ENCODE measurements at places on chromosomes 16 and 17.

GRCh38 chr17:82638183-82638773, 10.0 kb downstream of the WDR45B start:
- no peaks in the 10 kb centered on the region for H3K4me1 ChIP-seq
- DNase-seq, result no peak
- no peak overlapping the region for H3K4me3 ChIP-seq
- H3K36me3 ChIP-seq, result no peaks in the 10 kb centered on the region

DNA sequence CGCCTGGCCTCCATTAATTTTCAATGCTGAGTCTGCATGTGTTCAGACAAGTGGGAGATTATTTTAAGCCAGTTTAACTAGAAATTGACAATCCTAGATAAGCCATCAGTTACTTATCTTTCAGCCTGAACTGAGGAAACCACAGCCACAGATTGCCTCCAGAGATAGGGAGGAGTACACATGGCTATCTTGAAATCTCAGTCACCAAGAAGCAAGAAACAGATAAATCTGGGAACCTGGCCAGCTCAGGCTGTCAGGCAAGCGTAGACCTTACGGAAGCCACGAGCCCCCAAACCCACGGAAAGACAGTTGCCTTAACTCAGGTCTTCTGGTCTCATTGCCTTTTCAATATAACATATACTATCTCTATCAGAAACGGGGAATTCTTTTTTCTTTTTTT, 2.0 kb upstream of the GLG1 start:
- DNase-seq, result no peak
- H3K27ac ChIP-seq, result no peak overlapping the region
- H3K36me3 ChIP-seq, result no peaks in the 10 kb centered on the region
- H3K27me3 ChIP-seq, result no peaks in the 10 kb centered on the region

DNA sequence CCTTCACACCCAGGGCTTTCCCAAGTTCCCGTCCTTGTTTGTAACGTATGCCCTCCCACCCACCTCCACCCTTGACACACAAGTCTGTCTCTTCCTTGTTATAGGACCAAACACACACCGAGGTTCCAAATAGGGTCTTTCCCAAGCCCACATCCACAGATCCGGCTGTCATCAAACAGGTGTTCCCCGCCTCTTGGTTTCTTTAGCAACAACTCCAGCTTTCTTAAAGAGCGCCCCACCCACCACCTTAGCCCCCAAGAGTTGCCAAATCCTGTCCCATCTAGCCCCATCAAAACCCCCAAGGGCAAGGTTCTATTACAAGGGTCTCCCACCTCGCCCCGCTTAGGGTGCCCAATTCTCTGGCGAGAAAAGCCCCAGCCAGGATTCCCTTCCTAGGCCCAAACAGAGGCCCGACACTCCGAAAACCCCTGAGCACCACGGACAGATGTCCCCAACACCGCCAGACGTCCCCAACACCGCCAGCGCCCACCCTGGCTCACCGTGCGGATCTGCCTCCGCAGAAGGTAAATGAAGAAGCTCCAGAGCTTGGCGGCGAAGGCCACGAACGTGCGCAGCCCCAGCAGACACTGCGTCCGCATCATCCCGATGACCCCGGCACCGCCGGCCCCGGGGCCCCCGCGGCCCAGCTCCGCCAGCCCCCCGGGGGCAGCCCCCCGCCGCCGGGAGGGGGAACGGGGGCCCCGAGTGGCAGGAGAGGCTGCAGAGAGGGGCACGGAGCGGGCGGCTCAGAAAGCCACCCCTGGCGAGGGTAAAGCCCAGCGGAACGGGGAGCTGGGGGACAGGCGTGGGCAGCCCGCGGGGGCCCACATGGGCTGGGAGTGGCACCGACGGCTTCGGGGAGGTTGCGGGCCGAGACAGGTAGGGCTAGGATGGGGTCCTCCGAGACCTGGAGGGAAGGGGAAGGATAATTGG, 573 bp downstream of the CTDNEP1 start:
- H3K27me3 ChIP-seq, result no peaks in the 10 kb centered on the region
- no peak for DNase-seq
- 0 out of 2 replicates have a peak, but pooled peaks cover 6% of the 10 kb centered on the region for H3K36me3 ChIP-seq
- peaks cover 18% of the 10 kb centered on the region for H3K4me1 ChIP-seq
- peak overlapping the region; percentile 99 for H3K27ac ChIP-seq
- peak overlapping the region; percentile 71 for H3K4me3 ChIP-seq

DNA sequence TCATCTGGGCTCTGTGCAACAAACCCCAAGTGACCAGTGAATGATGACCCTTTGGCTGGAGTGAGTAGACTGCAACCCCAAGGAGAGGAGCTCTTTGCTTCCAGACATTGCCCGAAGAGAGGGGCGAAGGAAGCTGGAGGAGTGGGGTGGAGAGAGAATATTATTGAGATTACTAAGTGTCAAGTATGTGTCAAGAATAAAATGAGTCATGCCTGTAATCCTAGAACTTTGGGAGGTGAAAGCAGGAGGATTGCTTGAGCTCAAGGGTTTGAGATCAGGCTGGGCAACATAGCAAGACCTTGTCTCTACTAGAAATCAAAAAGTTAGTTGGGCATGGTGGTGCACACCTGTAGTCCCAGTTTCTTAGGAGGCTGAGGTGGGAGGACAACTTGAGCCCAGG, 142.0 kb upstream of the CCL2 start:
- no peaks in the 10 kb centered on the region for H3K4me1 ChIP-seq
- H3K4me3 ChIP-seq, result no peak overlapping the region
- no peaks in the 10 kb centered on the region for H3K36me3 ChIP-seq
- H3K27me3 ChIP-seq, result no peaks in the 10 kb centered on the region
- H3K27ac ChIP-seq, result no peak overlapping the region
- no peak for DNase-seq

DNA sequence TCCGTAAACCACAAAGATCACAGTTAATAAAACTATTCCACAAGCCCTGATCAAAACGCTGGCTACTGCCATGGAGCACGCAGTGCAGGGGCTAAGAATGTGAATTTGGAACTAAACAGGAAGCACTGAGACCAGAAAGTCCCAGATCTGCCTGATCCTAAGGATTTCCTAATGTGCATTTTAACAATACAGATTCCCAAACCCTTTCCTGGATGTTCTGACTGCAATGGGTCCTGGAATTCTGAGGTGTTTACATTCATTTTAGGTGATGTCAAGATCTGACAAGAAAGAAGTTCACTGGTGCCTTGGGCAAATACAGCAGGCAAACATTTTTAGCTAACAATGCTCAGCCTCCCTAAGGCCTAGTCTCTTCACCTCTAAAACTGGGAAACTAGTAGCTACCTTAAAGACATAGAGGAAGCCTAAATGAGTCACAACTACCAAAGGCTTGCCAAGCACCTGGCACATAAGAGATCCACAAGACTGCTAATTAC, 10.3 kb downstream of the NSMCE1 start:
- peaks cover 17% of the 10 kb centered on the region for H3K4me1 ChIP-seq
- no peak overlapping the region for H3K4me3 ChIP-seq
- H3K27ac ChIP-seq, result no peak overlapping the region
- H3K36me3 ChIP-seq, result no peaks in the 10 kb centered on the region
- no peak for DNase-seq
- H3K27me3 ChIP-seq, result no peaks in the 10 kb centered on the region

DNA sequence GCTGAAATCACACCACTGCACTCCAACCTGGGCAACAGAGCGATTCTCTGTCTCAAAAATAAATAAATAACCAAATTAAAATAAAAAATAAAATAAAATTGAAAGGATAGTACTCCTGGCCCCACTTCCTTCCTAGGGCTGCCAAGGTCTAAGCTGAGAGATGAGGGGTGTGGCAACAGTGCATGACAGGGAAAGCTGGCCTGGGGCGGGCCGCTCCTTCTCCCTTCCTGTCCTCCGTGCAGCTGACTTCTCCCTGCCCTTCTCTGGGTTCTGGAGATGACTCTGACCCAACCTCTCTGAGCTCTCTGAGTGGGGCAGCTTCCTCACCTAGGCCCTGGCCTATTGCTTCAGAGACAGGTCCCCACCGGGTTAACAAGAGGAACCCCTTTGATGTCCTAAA, 8.7 kb upstream of the SLC25A39 start:
- H3K36me3 ChIP-seq, result no peaks in the 10 kb centered on the region
- no peak for DNase-seq
- H3K4me1 ChIP-seq, result peaks cover 4% of the 10 kb centered on the region
- no peak overlapping the region for H3K4me3 ChIP-seq
- no peak overlapping the region for H3K27ac ChIP-seq

GRCh38 chr17:58325976-58326468, 2.6 kb downstream of the TSPOAP1 start:
- no peak overlapping the region for H3K4me3 ChIP-seq
- 0 out of 2 replicates have a peak, but pooled peaks cover 7% of the 10 kb centered on the region for H3K27me3 ChIP-seq
- DNase-seq, result no peak
- H3K4me1 ChIP-seq, result peaks cover 31% of the 10 kb centered on the region
- H3K27ac ChIP-seq, result no peak overlapping the region

DNA sequence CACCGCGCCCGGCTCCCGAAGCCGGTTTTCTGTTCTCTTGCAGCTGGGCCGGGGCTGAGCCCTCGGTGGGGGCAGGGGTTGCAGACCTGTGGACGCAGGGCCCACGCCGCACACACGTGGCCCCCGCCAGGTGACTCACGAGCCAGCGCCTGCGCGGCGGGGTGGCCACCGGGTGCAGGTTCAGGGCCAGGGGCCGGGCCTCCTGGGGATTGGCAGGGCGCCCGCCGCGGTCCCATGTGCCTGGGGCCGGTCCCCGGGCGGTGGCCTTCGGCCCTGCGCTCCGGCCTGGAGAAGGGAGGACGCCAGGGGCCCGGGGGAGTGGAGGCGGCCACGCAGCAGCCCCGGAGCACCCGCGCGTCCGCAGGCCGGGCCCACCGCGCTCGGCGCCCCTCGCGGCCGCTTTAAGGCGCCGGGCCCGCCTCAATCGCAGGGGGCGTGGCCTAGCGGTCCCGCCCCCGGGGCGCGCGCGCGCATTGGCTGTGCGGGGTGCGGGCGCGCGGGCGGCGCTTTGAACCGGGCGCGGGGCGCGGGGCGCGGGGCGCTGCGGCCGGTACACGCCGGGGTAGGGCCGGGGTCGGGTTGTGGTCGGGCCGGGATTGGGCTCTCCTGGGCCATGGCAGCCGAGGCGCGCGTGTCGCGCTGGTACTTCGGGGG, at the start of gene SLC25A10:
SLC25A10 (plus strand) TSS at position 471 of the 654 bp plus-strand sequence; CDS start at position 614, 143 bp downstream.
- peak within 1 kb of the TSS; percentile 97 for H3K4me3 ChIP-seq
- peaks cover 17% of the 10 kb centered on the region for H3K4me1 ChIP-seq
- peak within 1 kb of the TSS; percentile 58 for H3K27ac ChIP-seq
- DNase-seq, result peak; percentile 94
- H3K36me3 ChIP-seq, result peaks cover 5% of the 10 kb centered on the region

DNA sequence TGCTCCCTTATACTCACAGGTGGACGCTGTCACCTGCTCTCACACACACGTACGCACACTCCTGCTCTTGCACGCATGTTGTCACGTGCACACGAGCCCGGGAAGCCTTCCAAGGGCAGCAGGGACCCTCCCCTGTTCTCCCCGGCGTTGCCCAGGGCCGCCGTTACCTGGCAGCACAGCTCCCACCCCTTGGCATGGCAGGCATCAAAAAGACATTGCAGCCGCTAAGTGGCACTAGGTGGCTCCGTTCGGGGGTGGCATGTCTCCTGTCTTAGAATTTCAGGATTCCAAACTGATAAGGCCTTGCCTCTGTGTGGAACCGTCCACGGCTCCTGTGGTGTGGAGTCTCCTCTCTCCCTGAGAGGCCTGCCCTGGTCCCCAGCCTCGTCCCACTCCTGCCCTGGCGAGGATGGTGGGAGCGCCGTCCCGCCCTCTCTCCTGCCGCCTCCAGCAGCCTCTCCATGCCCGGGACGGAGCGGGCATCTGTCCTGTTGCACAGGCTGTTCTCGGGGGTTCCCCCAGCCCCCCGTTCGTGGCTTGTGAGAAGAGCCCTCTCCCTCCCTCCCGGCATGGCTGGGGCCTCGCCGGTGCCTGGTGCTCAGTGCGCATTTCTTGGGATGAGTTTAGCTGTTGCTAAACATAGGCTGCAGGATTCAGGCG, 126.7 kb upstream of the GSE1 start:
- H3K4me3 ChIP-seq, result no peak overlapping the region
- H3K27me3 ChIP-seq, result peaks cover 21% of the 10 kb centered on the region
- no peaks in the 10 kb centered on the region for H3K36me3 ChIP-seq
- no peak for DNase-seq

- H3K4me1 ChIP-seq, result no peaks in the 10 kb centered on the region
- no peaks in the 10 kb centered on the region for H3K27me3 ChIP-seq
- no peak for DNase-seq
These were observed 202.9 kb upstream of the IRX3 start for GRCh38 chr16:54489225-54490111.

DNA sequence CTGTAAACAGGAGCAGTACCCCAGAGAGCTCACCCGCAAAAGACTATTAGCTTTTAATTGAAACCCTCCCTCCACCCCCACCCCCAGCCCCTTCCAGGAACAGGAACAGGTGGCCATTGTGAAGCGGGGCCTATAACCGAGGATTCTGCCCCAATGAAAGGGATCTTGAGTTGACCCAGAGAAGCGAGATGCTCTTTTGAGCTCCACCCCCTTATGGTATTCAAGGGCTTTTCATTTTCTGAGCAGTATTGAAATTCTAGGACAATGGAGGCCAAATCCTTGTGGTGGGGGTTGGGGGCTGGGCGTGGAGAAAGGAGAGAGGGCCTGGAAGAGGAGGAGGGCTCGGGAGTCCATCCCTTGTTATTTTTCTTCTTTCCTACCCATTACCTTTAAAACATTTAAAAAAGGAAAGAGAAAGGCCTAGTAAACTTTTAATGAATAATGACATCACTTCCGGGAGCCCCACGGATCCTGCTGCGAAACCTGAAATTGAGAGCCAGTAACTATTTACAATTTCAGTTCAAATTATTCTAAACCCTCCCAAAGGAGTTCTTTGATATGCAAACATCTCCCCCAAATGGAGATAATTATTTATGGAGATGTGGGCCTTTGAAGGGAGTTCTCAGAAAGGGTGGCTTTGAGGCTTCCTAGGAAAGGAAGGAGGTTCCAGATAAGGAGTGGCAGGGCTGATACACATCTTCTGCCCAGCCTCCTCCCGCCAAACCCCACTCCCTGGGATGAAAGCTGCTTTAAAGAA, 30.5 kb downstream of the HS3ST3B1 start:
- H3K4me1 ChIP-seq, result no peaks in the 10 kb centered on the region
- H3K4me3 ChIP-seq, result no peak overlapping the region
- no peak overlapping the region for H3K27ac ChIP-seq
- no peak for DNase-seq
- no peaks in the 10 kb centered on the region for H3K36me3 ChIP-seq

- no peak overlapping the region for H3K27ac ChIP-seq
- no peaks in the 10 kb centered on the region for H3K27me3 ChIP-seq
- DNase-seq, result peak; percentile 41
These were observed 55.3 kb downstream of the SKAP1 start for GRCh38 chr17:48374650-48375230.

- no peaks in the 10 kb centered on the region for H3K27me3 ChIP-seq
- H3K27ac ChIP-seq, result no peak overlapping the region
- no peak for DNase-seq
- H3K4me1 ChIP-seq, result no peaks in the 10 kb centered on the region
These were observed 16.2 kb upstream of the BMERB1 start for GRCh38 chr16:15418206-15418605.

Measured in MM.1S (cell line).